CD4-positive, alpha-beta T cell treated with Interferon alpha-2 for 1 hour (primary cell): ENCODE measurements at places on chromosomes 16 and 17.

DNA sequence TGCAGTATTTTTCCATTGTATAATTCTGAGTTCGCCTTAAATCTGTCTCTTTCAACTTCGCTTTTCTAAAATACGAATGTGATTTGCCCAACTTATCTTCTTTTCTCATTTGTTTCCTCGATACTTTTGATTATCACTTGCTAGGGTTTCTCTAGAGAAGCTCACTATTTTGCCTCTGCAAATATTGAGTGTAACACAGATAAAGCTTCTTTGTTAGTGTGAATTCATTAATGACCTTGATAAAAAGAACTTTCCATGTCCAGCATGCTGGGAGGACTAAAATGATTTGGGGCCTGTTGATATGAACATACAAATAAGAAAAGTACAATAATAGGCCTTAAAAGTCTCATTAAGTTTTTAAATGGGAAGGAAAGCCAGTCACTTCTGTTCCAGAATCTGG lies 303.3 kb downstream of the MAP2K6 start:
- DNase-seq: no peak

DNA sequence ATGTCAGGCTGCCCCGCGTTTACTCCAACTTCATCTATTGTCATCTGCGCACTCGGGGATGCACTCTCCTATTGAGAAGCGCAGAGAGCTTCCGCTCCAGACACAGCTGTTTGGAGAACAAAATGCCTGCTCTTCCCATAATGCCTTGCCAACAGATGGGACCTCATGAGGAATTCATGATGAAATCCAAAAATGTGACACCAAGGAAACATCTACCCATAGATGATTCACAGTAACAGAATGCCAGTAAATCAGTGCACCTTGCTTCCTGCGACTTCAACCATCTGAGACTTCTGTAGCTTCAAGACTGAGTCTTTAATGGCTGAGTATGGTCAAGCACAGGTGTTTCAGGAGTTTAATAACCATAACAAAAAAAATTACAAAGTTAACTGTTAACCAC lies 1144.9 kb upstream of the GOT2 start:
- DNase-seq: no peak

GRCh38 chr17:58968426-58969061 lies 138.1 kb downstream of the TRIM37 start:
- peak; percentile 2 for DNase-seq

- DNase-seq: no peak
These were observed 13.1 kb downstream of the ZSCAN10 start for GRCh38 chr16:3085868-3086595.

DNA sequence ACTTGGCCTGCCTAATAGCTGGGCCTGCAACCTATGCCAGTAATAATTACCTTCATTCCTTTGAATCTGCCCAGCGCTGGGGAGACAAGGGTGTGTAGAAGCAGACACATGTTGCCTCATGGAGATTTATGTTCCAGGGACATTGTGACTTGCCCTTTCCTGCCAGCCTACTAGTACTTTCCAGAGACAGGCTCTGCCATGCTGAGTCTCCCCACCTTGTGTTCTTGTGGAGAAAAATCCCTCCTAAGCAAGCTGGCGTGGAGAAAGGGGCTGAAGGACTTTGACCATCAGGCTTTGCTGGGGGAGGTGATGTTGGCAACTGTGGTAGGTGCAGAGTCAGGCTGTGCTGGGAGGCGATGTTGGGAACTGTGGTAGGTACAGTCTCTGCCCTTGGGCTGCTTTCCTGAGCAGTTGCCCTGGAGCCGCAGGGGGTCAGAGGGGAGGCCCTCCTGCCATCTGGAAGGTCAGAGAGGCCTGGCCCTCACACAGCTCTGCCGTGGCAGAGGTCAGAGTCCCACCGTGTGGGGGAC lies 4.0 kb downstream of the KSR1 start:
- DNase-seq: no peak

- no peak for DNase-seq
These were observed 148.8 kb upstream of the CORO6 start for GRCh38 chr17:29771546-29771945.

DNA sequence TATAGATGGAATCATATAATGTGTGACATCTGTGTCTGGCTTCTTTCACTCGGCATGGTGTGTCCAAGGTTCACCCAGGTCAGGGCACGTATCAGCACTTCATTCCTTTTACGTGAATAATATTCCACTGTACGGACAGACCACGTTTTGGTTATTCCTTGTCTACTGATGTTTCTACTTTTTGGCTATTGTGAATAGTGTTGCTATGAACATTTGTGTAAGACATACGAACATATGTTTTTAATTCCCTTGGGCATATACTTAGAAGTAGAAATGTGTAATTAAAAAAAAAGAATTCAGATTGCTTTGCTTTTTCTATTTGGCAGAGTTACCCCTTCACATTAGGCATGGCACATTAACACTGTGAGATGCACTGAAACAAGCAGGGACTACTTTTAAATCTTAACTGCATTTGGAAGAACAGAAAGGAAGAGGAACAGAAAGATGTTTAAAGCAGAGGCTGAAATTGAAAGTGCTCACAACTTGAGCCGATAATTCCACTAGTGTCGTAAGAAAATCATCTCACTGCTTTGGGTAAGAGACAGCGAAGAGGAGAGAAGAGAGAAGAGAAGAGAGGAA lies 105.3 kb downstream of the VPS53 start:
- no peak for DNase-seq

- no peak for DNase-seq
These were observed 236.7 kb upstream of the TOX3 start for GRCh38 chr16:52783616-52784015.
